Right renal pelvis (tissue), 4 donors: ENCODE measurements at places on chromosomes 1 and 21.

DNA sequence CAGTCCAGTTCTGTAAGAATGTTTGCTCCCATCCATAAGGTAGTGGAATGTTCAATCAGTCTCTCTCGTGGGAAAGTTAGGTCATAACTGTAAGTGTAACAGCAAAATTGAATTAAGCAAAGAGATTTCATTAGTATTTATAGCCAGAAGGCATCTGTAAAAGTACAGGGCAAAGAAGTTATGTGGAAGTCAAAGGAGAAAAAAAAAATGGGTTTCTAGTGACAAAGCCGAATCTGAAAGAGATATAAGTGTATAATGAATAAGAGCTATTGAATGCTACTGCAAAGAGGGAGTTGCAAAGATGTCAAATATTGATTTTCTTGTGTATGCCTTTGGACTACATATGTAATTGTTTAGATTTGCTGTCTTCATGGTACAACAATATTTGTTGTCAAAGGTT is 47.4 kb upstream of the FOXD3 start:
- no peak for DNase-seq

DNA sequence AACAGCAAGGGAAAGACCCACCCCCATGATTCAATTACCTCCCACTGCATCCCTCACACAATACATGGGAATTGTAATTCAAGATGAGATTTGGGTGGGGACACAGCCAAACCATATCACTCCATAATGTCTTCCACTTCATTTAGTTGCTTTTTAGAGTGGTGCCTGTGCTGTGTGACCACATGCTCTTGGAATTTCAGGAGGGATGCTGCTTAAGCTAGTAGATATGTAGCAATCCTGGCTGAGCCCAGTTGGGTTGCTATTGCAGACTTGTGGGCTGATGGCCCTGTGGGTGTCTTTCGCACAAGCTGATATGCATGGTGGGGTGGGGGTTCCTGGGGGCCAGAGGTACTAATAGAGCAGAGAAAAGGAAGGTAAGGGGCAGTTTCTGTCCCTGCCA is 160.4 kb upstream of the SYT6 start:
- no peak for DNase-seq

DNA sequence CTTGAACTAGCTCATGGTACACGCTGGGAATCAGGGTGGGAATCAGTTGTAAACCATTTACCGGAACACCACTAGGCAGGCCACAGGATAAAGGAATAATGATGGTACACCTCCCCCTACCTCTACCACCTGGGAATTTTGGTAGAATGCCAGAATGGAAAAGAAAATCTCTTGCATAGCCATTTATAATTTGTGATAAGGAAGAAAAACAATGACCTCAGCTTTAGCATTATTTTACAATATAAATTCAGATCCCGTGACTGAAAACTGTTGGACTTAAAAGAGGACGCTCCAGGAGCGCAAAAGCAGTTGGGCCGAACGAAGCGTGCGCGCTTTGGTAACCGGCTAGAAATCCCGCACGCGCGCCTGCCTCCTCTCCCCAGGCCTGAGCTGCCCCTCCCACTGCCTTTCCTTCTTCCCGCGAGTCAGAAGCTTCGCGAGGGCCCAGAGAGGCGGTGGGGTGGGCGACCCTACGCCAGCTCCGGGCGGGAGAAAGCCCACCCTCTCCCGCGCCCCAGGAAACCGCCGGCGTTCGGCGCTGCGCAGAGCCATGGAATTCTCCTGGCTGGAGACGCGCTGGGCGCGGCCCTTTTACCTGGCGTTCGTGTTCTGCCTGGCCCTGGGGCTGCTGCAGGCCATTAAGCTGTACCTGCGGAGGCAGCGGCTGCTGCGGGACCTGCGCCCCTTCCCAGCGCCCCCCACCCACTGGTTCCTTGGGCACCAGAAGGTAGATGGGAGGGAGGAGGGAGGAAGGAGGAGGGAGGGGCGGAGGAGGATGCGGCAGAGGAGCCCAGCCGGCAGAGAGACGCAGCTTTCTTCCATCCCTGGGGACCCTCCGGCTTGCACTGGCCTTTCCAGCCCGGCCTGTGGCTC is at the start of gene CYP4X1:
TSS of gene CYP4X1 (plus strand) at position 402 of the 873 bp plus-strand sequence. CDS start at position 551, 149 bp downstream.
- peak; percentile 36 for DNase-seq

DNA sequence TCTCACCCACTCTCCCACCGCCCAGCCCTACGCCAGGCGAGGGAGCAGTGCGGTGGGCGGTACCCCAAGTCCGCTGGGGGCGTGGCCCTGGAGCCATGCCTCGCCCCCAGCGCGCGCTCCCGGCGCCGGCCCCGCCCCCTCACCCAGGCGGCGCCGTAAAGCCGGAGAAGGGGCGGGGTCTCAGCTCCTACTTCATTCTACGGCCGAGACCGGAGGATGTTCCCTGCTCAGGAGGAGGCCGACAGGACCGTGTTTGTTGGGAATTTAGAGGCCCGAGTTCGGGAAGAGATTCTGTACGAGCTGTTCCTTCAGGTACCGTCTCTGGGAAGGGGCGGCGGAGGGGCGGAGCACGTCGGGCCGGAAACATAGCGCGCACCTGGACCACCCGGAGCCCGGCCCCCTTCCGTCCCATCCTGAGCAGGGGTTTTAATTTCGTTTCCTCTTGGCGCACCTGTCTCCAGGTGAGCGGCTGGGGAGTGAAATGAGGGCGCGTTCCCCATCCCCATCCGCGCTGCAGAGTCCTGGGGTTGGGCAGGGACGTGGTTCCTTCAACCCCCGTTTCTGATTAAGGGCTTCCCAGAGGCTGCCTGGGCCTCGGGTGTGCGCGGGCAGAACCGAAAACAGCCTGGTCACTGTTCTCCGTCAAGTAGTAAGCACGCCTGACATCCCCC is at the start of gene RBM11:
TSS of gene RBM11 (plus strand) at position 187 of the 671 bp plus-strand sequence. CDS start at position 217, 30 bp downstream.
- peak; percentile 50 for DNase-seq

DNA sequence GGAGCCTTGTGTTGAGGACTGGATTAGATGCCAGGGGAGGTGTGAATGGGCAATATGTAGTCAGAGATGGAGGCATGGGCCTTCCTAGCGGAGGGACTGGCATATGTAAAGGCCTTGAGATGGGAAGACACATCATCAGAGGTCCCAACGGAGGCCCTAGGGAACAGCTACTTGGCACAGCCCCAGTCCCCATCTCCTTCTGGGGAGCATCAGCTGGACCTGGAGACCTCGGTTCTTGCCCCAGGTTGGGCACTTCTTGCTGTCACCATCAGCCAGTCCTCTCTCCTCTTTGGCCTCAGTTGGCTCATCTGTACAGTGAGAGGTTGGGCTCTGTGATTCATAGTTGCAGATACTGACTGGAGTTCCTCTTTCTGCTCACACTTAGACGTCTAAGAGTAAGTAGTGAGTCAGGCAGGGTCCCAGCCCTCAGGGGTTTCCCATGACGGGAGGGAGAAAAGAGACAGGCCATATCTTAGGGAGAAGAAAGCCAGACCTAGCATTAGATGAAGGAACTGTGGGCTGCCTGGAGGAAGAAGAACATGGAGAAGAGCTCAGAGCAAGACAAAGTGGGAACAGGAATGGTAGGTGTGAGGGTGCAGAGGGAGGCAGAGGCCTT is 3.4 kb upstream of the MARCKSL1 start:
- DNase-seq = no peak

DNA sequence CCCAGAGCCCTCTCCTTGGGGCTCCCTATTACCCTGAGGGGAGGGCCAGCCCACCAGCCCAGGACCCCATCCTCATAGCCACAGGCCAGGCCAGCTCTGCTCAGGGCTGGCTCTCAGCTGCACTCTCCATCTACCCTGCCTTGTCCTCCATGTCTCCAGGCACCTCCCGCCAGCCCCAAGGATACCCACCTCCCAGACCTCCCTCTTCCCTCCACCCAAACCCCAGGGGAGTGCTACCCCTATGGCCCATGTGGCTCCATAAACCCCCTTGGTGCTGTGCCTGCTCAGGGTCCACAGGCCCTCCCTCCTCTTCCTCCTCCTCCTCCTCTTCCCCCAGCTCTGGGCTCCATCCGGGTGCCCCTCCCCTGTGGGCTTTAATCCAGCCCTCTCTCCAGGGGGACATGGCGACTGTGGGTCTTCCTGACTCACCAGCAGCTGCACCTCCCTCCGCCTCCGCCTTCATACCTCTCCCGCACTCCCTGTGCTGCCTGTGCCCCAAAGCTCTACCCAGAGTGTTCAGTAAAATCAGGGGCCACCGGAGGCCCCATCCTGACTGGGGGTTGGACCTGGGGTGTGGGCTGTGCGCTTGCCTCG is 9.1 kb downstream of the YBEY start:
- DNase-seq = no peak

GRCh38 chr1:95116580-95117206 is 462 bp upstream of the TLCD4 start:
- peak; percentile 51 for DNase-seq

GRCh38 chr1:2267862-2268261 is 39.7 kb downstream of the SKI start:
- DNase-seq = no peak

- DNase-seq = no peak
Observed at GRCh38 chr1:63524201-63524600, 876 bp downstream of the EFCAB7 start.

DNA sequence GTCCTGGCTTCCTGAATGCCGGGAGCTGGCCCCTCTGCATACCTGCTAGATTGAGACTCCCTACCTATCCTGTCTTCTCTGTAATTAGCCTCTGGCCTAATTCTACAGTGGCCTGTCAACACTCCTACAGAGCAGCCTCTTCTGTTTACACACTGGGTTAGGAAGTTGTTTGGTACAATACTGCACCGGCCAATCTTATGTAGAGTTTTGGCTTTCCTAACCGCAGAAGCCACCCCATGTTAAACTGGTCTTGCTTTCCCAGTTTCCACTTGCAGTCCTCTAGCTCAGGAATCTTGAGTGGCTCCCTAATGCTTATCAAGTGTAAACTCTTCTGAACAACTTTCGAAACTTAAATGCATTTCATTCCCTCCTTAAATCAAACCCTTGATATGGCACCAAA is 42.8 kb downstream of the DPH5 start:
- DNase-seq = no peak

DNA sequence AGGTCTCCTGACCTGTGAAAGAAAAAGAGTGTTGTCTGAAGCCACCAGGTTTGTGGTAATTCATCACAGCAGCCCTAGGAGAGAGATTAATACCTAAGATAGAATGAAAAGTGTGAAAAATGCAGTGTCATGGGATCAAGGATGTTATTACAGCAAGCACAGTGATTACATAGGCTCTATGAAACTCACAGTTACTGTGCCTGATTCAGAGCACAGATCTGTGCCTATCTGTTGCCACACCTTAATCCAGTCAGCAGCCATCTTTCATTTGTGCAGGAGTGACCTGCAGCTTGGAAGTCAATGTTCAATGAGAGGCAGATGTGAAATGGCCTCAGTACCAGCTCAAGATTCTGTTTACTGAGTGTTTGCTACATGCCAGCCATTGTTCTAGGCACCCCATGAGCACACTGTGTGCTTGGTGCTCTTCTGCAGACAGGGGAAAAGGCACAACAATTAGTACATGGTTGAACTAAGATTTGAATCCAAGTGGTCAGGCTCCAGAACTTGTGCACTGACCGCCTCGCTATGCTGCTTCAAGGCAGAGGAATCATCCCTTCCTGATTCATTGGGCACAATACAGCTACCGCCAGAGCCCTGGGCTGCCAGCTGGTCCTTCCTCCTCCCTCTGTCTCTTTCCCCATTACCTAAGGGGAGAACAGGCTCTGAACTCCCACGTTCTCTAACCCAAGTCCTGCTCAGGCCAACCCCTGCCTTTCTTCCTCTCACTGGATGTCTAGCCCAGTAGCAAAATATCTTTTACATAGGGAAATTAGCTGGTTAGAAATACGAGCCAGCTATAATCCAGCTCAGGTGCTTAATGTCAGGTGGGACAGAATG is 56.3 kb upstream of the NEK2 start:
- no peak for DNase-seq

DNA sequence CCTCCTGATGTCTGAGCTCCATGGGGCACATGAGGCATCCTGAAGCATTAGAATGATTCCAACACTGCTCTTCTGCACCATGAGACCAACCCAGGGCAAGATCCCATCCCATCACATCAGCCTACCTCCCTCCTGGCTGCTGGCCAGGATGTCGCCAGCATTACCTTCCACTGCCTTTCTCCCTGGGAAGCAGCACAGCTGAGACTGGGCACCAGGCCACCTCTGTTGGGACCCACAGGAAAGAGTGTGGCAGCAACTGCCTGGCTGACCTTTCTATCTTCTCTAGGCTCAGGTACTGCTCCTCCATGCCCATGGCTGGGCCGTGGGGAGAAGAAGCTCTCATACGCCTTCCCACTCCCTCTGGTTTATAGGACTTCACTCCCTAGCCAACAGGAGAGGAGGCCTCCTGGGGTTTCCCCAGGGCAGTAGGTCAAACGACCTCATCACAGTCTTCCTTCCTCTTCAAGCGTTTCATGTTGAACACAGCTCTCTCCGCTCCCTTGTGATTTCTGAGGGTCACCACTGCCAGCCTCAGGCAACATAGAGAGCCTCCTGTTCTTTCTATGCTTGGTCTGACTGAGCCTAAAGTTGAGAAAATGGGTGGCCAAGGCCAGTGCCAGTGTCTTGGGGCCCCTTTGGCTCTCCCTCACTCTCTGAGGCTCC is 11.1 kb upstream of the RASSF5 start:
- no peak for DNase-seq

- DNase-seq = no peak
Observed at GRCh38 chr1:230982696-230983095, 3.8 kb downstream of the ARV1 start.
